ENCODE measurements at places on chromosomes 2 and 18. TPM values are rescaled to one million over a fixed set of nuclear protein-coding genes. Genes with fewer than 3 reads are reported as not detected.

The SPP2 gene
- total RNA-seq: not detected

The SP140 gene
- total RNA-seq: not detected

The IL36B gene
- total RNA-seq: not detected

The CNGA3 gene
- total RNA-seq: 4.3 TPM

The CABYR gene
- 1.3 TPM for total RNA-seq

The LIMS4 gene
- total RNA-seq: 5.5 TPM

The NYAP2 gene
- not detected for total RNA-seq

The THSD7B gene
- total RNA-seq: 0.16 TPM

- no peak overlapping the region for H3K27ac ChIP-seq
- no peaks in the 10 kb centered on the region for H3K27me3 ChIP-seq
- DNase-seq: no peak
- H3K4me1 ChIP-seq: no peaks in the 10 kb centered on the region
These were observed 39.3 kb upstream of the EFEMP1 start for GRCh38 chr2:55962915-55963314.

DNA sequence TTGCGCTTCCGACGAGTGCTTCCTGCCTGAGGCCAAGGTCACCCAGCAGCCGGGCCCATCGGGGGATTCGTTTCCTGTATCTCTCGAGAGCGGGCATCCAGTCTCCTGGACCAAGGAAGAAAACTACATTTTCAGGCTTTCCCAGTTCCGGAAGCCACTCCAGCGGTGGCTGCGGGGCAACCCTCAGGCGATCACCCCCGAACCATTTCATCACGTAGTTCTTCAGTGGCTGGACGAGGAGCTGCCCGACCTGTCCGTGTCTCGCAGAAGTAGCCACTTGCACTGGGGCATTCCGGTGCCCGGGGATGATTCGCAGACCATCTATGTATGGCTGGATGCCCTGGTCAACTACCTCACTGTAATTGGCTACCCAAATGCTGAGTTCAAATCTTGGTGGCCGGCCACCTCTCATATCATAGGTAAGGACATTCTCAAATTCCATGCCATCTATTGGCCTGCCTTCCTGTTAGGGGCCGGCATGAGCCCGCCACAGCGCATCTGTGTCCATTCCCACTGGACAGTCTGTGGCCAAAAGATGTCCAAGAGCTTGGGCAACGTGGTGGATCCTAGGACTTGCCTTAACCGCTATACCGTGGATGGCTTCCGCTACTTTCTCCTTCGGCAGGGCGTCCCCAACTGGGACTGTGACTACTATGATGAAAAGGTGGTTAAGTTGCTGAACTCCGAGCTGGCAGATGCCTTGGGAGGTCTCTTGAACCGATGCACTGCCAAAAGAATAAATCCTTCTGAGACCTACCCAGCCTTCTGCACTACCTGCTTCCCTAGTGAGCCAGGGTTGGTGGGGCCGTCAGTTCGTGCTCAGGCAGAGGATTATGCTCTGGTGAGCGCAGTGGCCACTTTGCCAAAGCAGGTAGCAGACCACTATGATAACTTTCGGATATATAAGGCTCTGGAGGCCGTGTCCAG, 1.0 kb downstream of the MARS2 start:
- DNase-seq: no peak
- H3K36me3 ChIP-seq: no peaks in the 10 kb centered on the region
- peak overlapping the region; percentile 77 for H3K27ac ChIP-seq
- H3K27me3 ChIP-seq: no peaks in the 10 kb centered on the region
- H3K4me1 ChIP-seq: no peaks in the 10 kb centered on the region

GRCh38 chr2:226829721-226830631, 5.9 kb upstream of the RHBDD1 start:
- no peak overlapping the region for H3K4me3 ChIP-seq
- H3K27ac ChIP-seq: no peak overlapping the region
- H3K4me1 ChIP-seq: peaks cover 7% of the 10 kb centered on the region
- H3K27me3 ChIP-seq: no peaks in the 10 kb centered on the region
- no peak for DNase-seq
- H3K36me3 ChIP-seq: no peaks in the 10 kb centered on the region

DNA sequence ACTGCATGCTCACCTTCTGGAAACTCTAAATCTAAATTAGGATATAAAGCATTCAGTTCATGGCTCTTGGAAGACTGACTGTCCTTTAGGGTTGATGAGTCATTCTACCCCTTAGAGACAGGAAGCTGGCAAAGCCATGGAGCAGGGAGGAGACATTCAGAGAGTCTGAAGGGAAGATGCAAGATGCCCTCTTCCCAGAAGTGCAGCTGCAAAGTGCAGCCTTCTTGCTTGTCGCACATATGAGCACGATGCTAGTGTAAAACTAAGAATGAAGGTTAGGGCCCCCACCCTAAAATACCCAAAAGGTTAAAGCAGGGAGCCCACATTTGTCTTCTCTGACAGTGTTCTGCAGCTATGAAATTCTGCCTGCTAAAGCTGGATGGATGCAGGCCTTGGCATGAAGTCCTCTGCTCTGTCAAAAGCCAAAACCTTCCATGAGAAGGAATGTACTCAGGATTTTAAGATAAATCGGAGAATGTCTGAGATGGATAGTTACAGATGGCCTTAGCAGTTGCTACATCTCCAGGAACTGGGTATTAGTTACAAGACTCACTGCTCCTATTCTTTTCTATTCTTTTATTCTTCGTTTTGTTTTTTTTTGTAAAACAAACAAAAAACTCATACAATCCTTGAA, 89.7 kb downstream of the POLE4 start:
- DNase-seq: no peak
- no peaks in the 10 kb centered on the region for H3K36me3 ChIP-seq
- H3K27me3 ChIP-seq: no peaks in the 10 kb centered on the region
- H3K4me3 ChIP-seq: no peak overlapping the region
- no peak overlapping the region for H3K27ac ChIP-seq

GRCh38 chr2:60520917-60521539, 32.4 kb downstream of the BCL11A start:
- H3K27me3 ChIP-seq: no peaks in the 10 kb centered on the region
- peaks cover 31% of the 10 kb centered on the region for H3K4me1 ChIP-seq
- no peaks in the 10 kb centered on the region for H3K36me3 ChIP-seq
- H3K4me3 ChIP-seq: no peak overlapping the region

- H3K27me3 ChIP-seq: no peaks in the 10 kb centered on the region
- H3K27ac ChIP-seq: peak overlapping the region; percentile 73
- no peaks in the 10 kb centered on the region for H3K36me3 ChIP-seq
- peaks cover 30% of the 10 kb centered on the region for H3K4me1 ChIP-seq
- no peak for DNase-seq
- no peak overlapping the region for H3K4me3 ChIP-seq
These were observed 287.2 kb upstream of the FN1 start for GRCh38 chr2:215722986-215723630.

- no peaks in the 10 kb centered on the region for H3K27me3 ChIP-seq
- DNase-seq: peak; percentile 33
- no peak overlapping the region for H3K27ac ChIP-seq
- H3K4me1 ChIP-seq: no peaks in the 10 kb centered on the region
- no peaks in the 10 kb centered on the region for H3K36me3 ChIP-seq
- no peak overlapping the region for H3K4me3 ChIP-seq
These were observed 48.1 kb upstream of the HPCAL1 start for GRCh38 chr2:10254373-10255188.

DNA sequence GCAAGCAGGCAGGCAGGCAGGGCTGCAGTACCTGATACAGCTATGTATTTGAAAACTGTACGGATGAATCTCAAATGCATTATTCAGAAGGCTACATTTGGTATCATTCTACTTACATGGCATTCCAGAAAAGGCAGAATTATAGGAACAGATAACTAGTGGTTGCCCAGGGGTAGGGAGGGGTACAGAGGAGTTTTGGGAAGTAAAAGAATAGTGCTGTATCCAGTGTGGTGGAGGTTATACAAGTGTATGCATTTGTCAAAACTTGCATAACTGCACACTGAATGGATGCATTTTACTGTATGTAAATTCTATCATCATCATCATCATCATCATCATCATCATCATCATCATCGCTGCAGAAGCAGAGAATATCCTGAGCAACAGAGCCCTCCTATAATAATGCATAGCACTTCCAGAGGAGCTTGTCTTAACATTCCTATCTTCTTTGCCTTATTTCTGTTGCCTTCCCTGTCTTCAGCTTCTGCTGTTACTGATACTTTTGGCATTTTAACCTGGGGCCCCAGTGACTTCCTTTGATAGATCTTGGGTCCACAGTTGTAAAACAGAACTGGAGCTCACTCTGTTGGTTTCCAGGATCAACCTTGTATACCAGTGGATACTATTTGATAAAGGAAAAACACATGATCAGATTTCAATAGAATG, 155.5 kb upstream of the OTX1 start:
- no peaks in the 10 kb centered on the region for H3K27me3 ChIP-seq
- peaks cover 6% of the 10 kb centered on the region for H3K4me1 ChIP-seq
- DNase-seq: no peak
- no peak overlapping the region for H3K27ac ChIP-seq
- H3K36me3 ChIP-seq: no peaks in the 10 kb centered on the region

DNA sequence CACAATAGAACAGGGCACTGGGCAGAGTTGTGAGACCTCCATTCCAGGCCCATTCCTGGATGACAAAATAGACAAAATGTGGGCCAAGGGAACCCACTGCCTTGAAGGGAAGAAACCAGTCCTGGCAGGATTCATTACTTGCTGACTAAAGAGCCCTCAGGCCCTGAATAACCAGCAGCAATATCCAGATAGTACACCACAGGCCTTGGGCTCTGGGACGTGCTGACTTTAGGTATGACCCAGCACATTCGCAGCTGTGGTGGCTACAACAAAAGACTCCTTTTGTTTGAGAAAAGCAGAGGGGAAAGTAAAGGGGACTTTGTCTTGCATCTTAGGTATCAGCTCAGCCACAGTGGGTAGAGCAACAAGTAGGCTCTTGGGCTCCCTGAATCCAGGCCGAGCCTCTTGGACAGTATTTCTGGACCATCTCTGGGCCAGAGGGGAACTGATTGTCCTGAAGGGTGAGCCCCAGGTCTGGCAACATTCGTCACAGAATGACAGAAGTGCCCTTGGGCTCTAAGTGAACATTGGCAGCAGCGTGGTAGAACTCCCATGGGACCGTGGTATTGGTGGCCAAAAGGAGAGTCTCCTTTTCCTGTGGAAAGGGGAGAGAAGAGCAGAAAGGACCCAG, 89.9 kb upstream of the CD226 start:
- no peak overlapping the region for H3K27ac ChIP-seq
- no peak overlapping the region for H3K4me3 ChIP-seq
- H3K4me1 ChIP-seq: no peaks in the 10 kb centered on the region
- no peaks in the 10 kb centered on the region for H3K36me3 ChIP-seq

DNA sequence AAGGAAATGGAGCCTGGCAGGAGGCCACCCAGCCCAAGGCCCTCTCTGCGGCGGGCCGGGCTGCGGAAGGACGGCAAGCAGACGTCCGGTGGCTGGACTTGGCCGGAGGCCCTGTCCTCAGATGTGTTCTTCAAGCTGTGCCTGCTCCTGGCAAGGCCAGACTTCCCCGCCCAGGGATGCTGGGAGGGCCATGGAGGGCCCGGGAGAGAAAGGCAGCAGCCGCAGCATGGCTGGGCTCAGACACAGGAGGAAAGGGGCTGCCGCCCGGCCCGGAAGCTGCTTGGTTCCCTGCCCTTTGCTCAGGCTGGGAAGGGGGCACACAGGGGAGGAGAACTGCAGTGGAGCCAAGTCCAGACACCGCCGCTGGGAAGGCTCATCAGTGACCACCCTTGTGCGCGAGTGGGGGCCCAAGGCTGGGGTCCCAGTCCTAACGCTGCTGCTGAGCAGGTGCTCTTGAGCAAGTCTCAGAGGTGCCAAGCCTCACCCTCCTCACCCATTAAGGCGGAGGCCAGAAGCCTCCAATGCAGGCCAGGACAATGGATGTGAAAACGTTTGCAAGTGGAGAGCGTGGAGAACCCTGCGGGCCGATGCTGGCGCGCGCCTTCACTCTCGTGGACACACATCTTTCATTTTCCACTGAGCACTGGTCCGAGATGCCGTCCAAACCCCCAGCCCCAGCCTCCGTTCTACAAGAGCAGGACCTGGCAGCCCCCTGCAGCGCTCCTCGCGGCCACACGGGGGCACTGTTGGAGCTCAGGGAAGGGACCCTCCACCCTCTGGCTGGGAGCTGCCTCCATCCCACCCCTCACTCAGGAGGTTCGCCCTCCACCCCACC, 7.9 kb downstream of the CROCC2 start:
- H3K4me3 ChIP-seq: no peak overlapping the region
- no peak overlapping the region for H3K27ac ChIP-seq
- H3K36me3 ChIP-seq: no peaks in the 10 kb centered on the region
- H3K4me1 ChIP-seq: peaks cover 16% of the 10 kb centered on the region
- H3K27me3 ChIP-seq: peaks cover 24% of the 10 kb centered on the region

GRCh38 chr2:12603781-12604295, 112.9 kb upstream of the TRIB2 start:
- DNase-seq: no peak
- no peak overlapping the region for H3K4me3 ChIP-seq
- peaks cover 16% of the 10 kb centered on the region for H3K4me1 ChIP-seq
- no peak overlapping the region for H3K27ac ChIP-seq
- no peaks in the 10 kb centered on the region for H3K27me3 ChIP-seq

- no peaks in the 10 kb centered on the region for H3K36me3 ChIP-seq
- no peak overlapping the region for H3K27ac ChIP-seq
- no peaks in the 10 kb centered on the region for H3K4me1 ChIP-seq
- peaks cover 4% of the 10 kb centered on the region for H3K27me3 ChIP-seq
These were observed 49.0 kb downstream of the SNED1 start for GRCh38 chr2:241047253-241048010.

- no peak for DNase-seq
- no peaks in the 10 kb centered on the region for H3K27me3 ChIP-seq
- peaks cover 10% of the 10 kb centered on the region for H3K4me1 ChIP-seq
- H3K27ac ChIP-seq: no peak overlapping the region
These were observed 85.5 kb upstream of the CYP26B1 start for GRCh38 chr2:72233211-72233610.
